Fibroblast of skin of abdomen (primary cell): ENCODE measurements at places on chromosomes 16 and 17.
A peak's percentile ranks its signal among the peaks of the same experiment; 100 is the strongest.

DNA sequence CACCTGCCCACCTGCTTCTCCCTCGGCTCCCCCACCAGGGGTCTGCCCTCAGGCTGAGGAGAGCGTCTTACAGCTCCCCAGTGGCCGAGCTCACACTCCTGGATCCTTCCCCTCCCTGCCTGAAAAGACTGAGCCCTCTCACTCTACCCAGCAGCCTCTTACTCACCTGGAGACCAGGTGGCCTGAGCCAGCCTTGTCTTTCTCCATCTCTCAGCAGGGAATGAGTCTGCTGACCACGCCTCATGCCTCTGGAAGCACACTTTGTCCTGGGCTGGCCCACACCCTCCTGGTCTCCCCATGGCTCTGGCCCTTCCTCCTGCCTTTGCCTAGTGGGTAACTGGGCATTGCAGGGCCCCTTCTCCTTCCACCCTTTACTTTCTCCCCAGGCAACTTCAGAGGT lies 177.2 kb downstream of the ENGASE start:
- no peak for DNase-seq

DNA sequence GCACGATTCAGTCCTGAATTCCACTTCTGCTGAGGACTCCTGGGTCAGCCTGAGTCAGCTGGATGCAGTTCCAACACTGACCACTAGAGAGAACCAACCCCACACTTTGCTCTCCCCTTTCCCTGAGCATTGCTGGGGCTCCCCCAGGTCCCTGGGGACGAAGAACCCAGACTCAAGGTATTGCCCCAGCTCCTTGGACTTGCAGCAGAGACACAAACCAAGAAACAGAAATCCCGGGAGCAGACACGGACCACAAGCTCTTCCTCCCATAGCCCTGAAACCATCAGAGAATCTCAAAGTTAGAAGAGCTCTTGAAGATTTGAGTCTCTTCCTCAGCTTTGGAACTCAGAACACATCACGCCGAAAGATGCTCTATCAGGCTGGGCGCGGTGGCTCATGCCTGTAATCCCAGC lies 678 bp upstream of the GH1 start:
- peak; percentile 53 for DNase-seq

- DNase-seq = no peak
Observed at GRCh38 chr16:75703306-75703705, 2.0 kb upstream of the DUXB start.

DNA sequence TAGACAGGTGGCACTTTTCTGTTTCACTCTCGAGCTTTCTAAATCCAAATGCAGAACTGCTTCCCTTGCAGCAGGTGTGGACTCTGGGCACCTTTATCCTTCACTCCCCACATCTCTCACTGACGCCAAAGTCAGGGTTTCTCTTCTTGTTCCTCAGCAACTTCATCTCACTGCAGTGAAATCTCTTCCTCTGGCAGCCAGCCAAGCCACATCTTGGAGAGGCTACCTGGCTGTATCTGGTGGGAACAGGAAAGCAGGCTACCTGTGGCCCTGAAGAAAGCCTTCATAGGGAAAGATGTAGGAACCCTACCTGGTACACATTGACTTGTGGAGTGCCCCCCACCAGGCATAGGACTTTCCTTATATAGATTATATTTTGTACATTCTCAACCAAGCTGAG lies 159.1 kb downstream of the UTP18 start:
- DNase-seq = no peak

- DNase-seq = no peak
Observed at GRCh38 chr17:61404913-61405685, 5.5 kb downstream of the TBX2 start.

- peak; percentile 28 for DNase-seq
Observed at GRCh38 chr16:58280846-58281301, 14.0 kb downstream of the PRSS54 start.

DNA sequence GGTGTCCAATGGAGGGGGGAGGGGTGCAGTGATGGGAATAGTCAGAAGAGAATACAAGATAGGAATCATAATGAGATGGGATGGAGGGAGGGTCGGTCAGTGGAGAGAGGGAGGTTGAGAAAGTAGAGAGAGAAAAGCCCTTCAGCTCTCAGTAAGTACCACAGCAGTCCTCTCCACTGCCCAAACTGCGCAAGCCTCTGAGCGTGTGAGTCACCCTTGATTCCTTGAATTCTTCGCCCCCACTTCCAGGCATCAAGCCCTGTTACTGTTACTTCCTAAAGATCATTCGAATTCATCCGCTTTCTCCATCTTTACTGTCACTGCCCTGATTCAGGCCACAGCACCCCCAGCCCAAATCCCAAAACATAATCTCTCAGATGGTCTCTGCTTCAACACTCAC lies 2.5 kb downstream of the GUCY2D start:
- peak; percentile 57 for DNase-seq

DNA sequence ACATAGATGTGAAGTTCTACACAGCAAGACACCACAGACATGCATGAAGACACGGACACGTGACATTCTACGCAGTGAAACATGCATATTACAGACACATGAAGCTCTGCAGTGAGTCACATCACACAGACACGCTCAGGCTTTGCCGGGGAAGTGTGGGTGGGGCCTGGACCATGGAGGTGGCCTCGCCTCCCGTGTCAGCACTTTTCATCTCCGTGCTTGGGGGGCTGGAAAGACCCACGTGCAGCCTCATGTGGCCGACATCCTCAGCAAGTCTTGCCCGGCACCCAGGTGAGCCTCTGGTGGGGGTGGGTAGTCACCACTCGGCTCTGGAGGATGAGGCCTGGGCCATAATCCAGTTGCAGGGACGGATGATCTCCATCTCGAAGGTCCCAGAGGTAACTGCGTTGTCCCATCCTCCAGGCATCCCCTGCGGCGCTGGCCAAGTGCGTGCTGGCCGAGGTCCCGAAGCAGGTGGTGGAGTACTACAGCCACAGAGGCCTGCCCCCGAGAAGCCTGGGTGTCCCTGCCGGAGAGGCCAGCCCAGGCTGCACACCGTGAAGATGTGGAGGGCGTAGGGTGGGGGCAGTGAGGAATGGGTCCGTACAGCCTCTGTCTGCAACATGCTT lies 17.3 kb upstream of the DPEP1 start:
- no peak for DNase-seq

DNA sequence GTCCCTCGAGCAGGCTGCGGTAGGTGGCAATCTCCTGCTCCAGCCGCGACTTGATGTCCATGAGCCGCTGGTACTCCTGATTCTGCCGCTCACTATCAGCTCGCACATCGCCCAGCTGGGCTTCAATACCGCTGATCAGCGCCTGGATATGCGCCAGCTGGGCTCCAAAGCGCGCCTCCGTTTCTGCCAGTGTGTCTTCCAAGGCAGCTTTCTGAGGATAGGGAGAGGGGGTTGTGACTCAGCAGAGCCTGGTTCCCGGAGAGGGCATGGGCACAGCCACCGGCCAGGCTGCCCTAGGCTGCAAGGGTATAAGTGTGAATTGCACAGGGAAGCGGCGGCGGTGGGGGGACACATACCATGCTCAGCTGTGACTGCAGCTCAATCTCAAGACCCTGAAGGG lies 4.3 kb downstream of the KRT19 start:
- no peak for DNase-seq

DNA sequence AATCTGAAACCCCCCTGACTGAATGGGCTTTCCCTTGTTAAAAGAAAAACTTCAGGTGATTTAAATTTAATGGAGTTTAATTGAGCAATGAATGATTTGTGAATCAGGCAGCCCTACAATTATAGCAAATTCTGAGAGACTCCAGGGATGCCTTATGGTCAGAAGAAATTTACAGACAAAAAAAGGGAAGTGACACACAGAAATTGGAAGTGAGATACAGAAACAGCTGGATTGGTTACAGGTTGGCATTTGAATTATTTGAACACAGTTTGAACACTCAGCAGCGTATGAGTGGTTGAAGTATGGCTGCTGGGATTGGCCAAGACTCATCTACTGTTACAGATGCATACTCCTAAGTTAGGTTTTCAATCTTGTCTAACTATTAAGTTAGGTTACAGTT lies 19.0 kb upstream of the CPHXL start:
- DNase-seq = no peak

DNA sequence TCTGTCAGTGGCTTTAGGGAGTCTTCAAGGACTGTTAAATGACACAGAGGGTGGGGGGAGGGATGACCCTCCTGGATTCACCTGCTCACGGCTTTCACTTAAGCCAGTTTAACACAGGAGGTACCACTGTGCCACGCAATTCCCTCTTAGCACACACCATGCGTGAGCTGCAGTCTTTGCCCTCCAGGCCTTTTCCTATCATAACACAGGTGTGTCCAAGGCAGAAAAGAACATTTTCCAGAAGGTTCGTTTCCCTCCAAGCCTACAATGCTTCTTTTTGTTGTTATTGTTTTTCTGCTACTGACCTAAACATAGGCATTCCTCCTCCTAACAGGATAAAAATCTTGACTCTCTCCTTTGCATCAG lies 1.1 kb downstream of the ZFHX3 start:
- no peak for DNase-seq

GRCh38 chr16:57147381-57148221 lies 38.2 kb downstream of the PSME3IP1 start:
- peak; percentile 75 for DNase-seq

- no peak for DNase-seq
Observed at GRCh38 chr16:14018851-14019250, 52.3 kb upstream of the MRTFB start.

GRCh38 chr17:21286909-21287702 lies 2.6 kb downstream of the MAP2K3 start:
- DNase-seq = no peak

- DNase-seq = no peak
Observed at GRCh38 chr17:32124985-32125847, 17.1 kb upstream of the RHOT1 start.

DNA sequence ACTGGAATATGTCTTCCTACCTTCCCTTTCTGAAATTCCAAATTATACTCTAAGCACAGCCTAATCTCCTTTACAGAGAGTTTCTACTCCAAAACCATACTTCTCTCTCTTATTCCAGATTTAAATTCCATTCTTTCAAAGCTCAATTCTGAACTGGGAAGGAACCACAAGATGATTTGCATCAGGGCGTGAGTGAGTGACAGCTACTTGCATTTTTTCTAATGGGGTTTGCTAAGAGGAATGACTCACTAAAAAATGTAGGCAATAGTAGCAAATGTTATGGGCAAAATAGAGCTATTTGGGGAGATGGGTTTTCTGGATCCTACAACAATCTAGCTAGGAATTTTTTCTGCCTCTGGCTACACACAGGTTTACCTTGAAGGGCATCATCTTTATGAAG lies 244.6 kb upstream of the PSMD7 start:
- DNase-seq = no peak

DNA sequence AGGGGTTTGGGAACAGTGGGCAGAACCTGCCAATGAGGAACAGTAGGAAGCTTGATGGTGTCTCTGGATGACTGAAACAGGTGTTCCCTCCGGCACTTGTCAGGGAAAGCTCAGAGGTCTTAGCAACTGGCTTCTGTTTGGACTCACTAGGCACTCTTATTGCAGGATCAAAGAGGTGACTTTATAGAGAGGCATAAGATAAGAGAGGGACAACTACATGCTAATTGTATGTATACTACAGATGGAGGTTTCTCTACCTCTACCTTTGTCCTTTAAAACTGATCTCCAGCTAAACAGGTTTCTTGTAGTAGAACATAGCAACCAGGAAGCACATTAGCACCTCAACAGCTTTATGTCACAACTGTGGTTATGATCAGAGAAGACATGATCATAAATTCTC lies 7.6 kb downstream of the CNTD1 start:
- DNase-seq = no peak

DNA sequence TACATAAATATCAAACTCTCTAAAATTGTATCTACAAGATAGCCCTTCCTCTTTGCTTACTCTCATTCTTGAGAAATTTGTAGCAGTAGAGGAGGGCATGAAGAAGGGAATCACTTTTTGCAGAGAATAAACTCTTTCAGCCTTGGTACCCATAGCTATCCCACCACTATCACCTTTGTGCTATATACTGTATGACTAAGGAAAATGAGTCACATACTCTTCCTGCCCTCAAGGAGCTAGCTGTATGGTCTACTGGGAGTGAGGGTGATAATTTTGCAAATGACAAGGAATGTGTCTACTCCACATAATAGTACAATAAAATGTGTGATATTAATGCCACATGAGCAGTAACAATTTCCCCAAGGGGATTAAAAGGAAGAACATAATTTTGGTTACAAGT lies 184.6 kb upstream of the WSB1 start:
- no peak for DNase-seq

GRCh38 chr17:48374650-48375230 lies 55.3 kb downstream of the SKAP1 start:
- no peak for DNase-seq

- no peak for DNase-seq
Observed at GRCh38 chr16:55900616-55901393, 25.6 kb upstream of the CES5A start.

DNA sequence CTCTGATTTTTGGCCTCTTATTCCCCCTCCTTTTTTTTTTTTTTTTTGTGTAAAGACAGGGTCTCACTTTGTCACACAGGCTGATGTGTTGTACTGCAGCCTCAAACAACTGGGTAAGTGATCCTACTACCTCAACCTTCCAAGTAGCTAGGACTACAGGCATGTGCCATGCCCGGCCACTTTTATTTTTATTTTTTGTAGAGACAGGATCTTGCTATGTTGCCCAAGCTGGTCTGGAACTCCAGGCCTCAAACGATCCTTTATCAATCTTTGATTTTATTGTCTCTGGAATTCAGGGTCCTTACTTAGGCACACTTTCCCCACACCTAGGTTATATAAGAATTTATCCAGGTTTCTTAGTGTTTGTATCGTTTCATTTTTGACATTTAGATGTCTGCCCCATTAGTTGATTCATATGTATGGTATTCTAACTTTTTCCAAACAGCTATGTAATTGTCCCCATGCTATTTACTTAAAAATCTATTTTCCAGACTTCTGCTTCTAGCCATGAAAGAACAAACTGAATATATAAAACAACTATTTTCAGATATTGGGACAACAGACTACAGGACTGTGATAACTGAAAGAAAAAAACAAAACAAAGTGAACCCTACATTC lies 13.9 kb downstream of the CMC2 start:
- DNase-seq = no peak

DNA sequence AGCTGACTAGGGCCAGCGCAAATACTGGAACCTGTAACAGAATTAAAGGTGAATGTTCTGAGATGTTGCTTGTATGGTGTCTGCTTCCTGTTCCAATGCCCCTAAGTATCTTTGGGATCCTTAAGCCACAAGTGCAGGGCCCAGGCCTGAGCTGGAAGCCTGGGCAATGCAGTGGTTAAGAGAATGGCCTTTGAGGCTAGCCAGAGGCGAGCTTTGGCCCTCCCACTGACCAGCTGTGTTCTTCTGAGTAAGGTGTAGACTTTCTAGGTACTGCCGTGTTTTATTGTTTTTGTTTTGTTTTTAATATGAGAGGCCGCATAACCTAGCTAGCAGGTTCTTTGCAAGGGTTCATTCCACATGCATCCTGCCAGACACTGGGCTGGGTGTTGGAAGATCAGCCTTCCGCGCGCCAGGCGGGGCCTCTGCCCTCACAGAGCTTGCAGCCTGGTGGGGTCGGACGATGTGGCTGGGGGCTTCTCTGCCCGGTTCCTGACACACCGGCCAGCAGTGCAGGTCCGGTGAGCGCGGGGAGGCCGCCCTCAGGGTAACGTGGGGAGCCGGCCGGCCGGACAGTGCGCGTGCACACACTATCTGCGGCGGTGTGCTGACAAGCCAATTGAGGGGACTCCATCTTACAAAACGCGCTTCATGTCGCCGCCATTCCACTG lies 551 bp upstream of the MLX start:
- DNase-seq = no peak
